ENCODE measurements at places on chromosomes 7 and 10. TPM values are rescaled to one million over a fixed set of nuclear protein-coding genes. Genes with fewer than 3 reads are reported as not detected.
A peak's percentile ranks its signal among the peaks of the same experiment; 100 is the strongest.

DNA sequence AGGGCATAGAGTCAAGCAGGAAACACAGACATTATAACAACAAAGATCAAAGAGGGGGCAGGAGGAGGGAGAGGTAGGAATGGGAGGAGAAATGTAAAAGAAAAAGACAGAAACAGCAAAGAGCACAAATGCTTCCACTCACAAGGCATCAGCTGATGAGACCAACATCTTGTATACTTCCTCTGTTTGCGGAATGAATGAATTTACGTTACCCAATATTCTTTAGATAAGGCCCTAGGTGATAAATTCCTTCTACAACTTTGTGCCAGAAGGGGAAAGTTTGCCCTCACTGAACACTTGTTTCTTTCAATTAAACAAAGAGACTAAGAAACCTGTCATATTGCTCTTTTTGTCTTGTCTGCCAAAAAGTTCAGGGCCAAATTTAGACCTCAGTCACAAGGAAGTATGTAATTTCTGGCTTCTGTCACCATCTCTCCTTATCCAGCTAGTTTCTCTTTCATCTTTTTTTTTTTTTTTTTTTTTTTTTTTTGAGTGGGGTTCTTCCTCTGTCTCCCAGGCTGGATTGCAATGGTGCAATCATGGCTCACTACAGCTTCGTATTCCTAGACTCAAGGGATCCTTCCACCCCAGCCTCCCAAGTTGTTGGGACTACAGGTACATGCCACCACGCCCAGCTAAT, 116.4 kb upstream of the NANOS1 start:
- DNase-seq: peak; percentile 14

DNA sequence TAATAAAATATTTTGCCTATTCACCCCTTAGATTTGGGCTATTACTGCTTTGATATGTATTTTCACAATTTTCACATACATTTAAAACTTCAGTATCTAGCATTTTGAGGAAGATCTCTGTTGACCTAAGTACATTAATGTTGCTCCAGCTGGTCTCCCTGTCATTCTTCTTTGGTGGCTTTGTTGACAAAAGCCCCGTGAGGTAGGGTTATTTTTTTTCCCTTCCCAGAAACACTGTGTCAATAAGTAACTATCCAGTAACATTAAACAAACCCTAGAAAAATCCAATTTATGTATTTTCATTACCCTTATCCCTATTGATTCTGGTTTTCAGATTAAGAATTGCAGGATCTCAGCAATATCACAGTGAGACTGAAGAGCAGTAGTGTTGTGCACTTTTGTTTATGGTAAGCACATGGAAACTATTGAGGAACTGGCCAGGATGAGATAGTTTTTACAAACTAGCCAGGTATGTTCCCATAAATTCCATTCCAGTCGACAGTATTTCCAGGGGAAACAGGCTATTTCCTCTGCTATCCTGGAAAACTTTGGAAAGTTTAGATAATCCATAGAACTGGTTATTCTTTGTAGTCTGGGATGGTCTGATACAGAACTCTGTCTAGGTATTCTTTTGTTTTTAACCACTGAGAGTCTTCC, 198.2 kb downstream of the PON1 start:
- no peak for DNase-seq

- no peak for DNase-seq
Observed at GRCh38 chr10:67988606-67989005, 86.5 kb downstream of the HERC4 start.

- peak; percentile 90 for DNase-seq
Observed at GRCh38 chr7:116782177-116782711, 80.1 kb upstream of the CAPZA2 start.

DNA sequence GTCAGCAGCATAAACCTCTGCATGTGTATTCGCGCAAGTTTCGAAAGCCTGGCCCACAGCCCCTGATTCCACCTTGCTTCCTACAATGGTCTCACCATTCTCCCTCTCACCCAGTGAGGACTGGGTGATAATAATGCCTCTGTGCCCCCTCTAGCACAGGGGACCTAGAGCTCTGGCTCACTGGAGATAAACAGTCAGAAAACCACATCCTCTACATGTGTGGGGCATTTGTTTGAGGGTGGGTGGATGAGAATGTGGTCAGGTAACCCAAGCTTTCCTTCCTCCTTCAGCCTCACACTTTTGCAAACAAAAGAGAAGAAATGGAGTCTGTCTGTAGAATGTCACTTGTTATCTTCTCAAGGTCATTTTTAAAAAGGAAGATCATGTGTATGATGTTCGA, 373.5 kb downstream of the KCNMA1 start:
- DNase-seq: no peak

- peak; percentile 66 for DNase-seq
Observed at GRCh38 chr7:142898377-142899170, 13.0 kb upstream of the TRPV6 start.

- DNase-seq: no peak
Observed at GRCh38 chr7:28373990-28374389, 38.3 kb upstream of the CREB5 start.

DNA sequence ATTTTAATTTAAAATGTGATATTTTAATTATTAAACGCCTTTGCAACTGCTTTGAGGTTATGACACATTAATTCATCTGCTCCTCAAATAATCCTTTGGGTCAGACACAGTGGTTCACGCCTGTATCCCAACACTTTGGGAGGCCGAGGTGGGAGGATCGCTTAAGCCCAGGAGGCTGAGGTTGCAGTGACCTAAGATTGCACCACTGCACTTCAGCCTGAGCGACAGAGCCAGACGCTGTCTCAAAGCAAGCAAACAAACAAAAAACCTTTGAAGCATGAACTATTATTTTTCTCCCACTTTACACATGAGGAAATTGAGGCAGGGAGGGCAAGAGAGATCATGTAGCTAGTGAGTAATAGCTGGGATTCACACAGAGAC, 1.5 kb upstream of the POLD2 start:
- DNase-seq: no peak

- DNase-seq: no peak
Observed at GRCh38 chr7:34357068-34357467, 300.9 kb upstream of the NPSR1 start.

- DNase-seq: no peak
Observed at GRCh38 chr10:105963334-105963884, 1201.1 kb downstream of the SORCS1 start.

GRCh38 chr7:76201732-76202665, at the start of gene SRRM3:
Gene SRRM3, plus strand, starts transcription at chr7:76201896. Its CDS starts 33,171 bp downstream, at chr7:76235067.
- DNase-seq: peak; percentile 86

DNA sequence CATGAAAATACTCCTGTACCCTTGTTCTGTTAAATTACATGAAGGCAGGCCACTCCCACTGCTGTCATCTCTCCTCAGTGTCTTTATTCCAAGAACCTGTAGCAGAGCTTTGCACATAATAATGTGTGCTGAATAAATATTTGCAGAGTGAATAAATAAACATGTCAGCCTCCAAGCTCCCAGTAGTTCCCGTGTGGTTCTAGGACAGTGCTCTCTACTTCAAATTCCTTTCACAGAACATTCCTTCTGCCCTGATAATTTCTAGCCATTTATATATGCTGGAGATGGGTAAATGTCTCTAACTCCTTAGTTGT, 20.3 kb upstream of the HYAL4 start:
- no peak for DNase-seq

DNA sequence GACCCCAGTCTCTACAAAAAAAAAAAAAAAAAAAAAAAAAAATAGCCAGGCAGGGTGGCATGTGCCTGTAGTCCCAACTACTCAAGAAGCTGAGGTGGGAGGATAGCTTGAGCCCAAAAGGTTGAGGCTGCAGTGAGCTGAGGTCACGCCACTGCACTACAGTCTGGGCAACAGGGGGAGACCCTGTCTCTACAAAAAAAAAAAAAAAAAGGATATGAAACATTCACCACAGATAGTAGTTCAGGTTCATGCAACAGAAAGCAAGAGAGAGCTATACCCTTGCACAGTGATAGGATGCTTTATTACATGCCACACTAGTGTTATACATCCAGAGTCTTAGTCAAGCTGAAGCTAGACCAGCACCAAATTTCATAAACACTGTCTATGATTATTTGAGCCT, 148.4 kb upstream of the KAT6B start:
- no peak for DNase-seq

GRCh38 chr10:36171953-36172940, 530.2 kb upstream of the FZD8 start:
- no peak for DNase-seq

- no peak for DNase-seq
Observed at GRCh38 chr7:152643979-152644559, 31.9 kb downstream of the XRCC2 start.

- no peak for DNase-seq
Observed at GRCh38 chr7:96311967-96312366, 9.9 kb downstream of the SLC25A13 start.

DNA sequence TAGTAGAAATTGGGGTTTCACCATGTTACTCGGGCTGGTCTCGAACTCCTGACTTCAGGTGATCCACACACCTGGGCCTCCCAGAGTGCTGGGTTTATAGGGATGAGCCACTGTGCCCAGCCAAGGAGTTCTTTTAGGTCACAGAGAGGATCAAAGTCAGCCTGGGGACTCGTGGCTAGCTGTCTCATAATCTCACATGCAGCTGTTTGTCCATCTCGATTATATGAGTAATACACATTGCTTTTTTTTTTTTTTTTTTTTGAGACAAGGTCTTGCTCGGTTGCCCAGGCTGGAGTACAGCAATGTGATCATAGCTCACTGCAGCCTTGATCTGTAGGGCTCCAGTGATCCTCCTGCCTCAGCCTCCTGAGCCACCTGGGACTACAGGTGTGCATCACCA, 2.2 kb downstream of the IFT22 start:
- no peak for DNase-seq

- no peak for DNase-seq
Observed at GRCh38 chr10:127872011-127872761, 20.6 kb downstream of the CLRN3 start.

GRCh38 chr10:15719899-15720634, at the start of gene ITGA8:
Gene ITGA8, minus strand, starts transcription at chr10:15719922. Its CDS starts 151 bp downstream, at chr10:15719771.
- DNase-seq: no peak

DNA sequence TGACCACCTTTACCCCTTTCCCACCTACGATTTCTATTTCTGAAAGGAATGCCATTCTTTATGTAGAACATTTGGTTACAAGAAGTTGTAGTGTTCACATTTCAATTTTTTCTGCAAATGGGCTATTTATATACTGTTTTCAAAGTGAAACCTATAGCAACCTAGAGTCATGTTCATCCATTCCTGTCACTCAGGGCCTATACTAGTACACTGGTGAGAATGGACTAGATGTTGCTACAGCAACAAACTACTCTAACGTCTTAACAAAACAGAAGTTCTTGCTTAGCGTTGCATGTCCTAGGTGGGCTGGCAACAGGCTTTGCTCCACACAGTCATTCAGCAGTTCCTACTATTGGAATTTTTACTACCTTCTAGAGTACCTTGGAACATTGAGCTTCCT, 16.3 kb downstream of the CASD1 start:
- no peak for DNase-seq

MYO3A gene
- total RNA-seq: not detected

DNA sequence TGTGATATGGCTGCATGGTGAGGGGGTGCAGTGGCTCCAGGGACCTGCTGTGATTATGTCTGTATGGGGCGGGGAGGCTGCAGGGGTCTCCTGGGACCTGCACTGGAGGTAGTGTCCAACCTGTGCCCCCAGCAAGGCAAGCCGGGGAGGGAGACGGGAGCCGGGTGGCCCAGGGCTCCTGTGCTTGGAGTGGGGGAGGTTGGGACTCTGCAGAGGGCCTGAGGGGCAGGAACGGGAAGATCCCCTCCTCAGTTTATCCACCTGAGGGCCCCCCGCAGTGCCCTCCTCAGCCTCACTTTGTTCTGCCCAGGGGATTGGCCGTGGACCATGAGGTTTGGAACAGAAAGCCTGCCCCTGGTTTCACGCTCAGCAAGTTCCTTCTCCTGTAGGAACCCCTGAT, 22.8 kb upstream of the PWWP2B start:
- no peak for DNase-seq

FFAR4 gene
- 0.25 TPM for total RNA-seq

DNA sequence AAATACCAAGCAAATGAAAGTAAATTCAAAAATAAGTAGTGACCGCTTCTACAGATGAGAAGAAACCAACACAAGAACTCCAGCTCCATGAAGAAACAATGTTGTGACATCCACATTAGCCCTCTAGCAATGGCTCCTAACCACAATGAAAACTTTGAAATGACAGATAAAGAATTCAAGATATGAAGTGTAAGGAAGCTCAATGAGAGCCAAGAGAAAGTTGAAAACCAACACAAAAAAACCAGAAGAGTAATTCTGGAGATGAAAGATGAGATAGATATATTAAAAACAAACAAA, 68.2 kb upstream of the DDC start:
- no peak for DNase-seq

ZFAND2A gene
- 65.1 TPM for total RNA-seq

RTKN2 gene
- 16.1 TPM for total RNA-seq

DNA sequence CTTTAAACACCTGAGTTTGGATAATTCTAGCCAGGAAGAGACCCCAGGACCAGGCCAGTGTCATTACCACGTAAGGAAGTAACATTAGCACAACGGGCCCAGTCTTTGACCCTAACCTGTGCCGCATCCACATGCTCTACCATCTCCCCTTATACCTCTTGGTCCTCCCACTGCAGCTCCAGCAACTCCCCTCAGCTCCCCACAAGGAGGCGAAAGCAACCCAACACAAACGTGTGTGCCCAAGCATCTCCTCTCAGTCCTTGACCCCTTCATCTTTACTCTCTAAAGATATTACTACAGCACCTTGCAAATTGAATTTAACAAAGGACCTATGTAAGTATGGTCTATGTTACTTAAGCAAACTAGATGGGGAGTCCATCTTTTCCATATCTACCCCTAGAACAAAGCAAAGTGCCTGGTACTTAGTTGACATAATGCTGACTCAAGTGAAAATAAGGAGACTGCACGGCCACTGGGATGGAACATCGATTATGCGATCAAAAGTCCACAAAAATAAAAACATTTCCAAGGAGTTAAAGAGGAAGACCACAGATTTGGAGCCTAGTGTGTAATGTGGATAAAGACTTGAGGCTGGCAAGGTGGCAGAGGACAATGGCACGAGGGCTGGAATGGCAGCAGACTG, 147.7 kb downstream of the JAZF1 start:
- DNase-seq: no peak

TDRD1 gene
- not detected for total RNA-seq

DNA sequence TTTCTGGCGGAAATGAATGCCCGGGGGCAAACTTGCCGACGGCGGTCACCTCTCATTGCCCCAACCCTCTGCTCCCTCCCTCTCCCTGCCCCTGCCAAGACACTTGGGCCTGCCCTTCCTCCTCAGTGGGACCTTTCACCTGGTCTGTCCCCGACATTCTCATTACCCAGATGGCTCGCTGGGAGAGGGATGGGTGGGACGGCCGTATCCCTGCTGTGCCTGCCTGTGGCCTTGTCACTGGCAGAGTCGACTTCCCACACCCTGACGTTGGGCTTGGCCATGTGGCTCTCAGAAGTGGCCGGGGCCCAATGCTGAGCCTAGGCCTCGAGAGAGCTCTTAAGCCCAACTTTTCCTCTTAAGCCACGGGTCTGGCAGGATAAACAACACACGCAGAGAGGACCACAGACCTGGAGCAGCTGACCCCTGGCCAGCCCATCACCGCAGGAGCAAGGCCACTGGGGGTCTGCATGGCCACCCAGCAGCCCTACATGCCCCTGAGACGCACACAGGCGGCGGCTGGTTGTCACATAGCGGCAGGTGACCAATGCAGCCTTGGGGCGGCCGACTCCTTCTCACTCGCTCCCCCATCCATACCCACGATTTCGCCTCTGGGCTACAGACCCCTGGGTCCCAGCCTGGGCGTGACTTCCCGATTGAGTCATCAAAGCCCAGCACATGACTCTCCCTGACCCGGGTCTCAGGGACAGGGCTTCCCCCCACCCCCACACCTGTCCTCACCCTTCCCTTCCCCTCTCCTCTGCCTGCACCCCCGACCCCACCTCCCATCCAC, 40.1 kb downstream of the SLC29A4 start:
- DNase-seq: no peak

HMX3 gene
- not detected for total RNA-seq

All from PC-9 (cell line).